Stimulated activated CD8-positive, alpha-beta memory T cell treated with anti-CD3 and anti-CD28 coated beads, Interleukin-2, amount 100 ng/mL, for 48 hours (primary cell): ENCODE measurements at places on chromosomes 11 and 22.

- DNase-seq = no peak
Measured at GRCh38 chr22:35903571-35904335, 124.9 kb downstream of the RBFOX2 start.

GRCh38 chr11:36736103-36736502, 138.1 kb upstream of the RAG2 start:
- DNase-seq = no peak

GRCh38 chr22:22702237-22703202, 58.1 kb downstream of the GGTLC2 start:
- DNase-seq = no peak

- DNase-seq = no peak
Measured at GRCh38 chr11:119048644-119049043, 8.4 kb downstream of the HYOU1 start.

GRCh38 chr11:88480223-88480622, 142.7 kb upstream of the CTSC start:
- DNase-seq = no peak

DNA sequence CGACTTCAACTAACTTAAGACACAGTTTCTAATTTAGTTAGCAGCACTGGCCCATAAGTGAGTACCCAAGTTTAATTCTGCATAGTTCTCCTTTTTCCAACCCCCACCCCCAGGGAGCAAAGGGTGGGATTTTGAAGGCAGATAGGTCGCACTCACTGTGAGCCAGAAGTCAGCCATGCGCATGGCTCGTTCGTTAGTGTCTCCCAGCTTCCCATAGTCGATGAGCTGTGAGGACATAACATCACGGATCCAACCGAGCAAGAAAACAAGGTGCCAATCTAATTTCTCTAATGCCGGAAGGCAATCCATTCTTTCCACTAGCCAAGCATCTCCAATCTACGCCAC, 577 bp downstream of the MRPL17 start:
- DNase-seq = no peak

- DNase-seq = no peak
Measured at GRCh38 chr11:72951193-72951592, 137.0 kb downstream of the ATG16L2 start.

DNA sequence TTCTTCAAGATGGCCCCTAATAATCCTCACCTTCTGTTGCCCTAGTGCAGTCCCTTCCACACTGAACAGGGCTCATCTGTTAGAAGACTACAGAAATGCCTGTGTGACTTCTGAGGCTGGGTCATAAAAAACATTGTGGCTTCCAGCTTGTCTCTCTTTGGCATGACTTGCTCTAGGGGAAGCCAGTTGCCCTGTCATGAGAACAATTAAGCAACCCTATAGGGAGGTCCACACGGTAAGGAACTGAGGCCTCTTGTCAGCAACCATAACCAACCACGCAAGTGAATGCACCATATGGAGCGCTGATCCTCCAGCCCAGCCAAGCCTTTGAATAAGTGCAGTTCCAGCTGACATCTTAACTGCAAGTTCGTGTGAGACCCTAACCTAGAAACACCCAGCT, 2.6 kb downstream of the LIPT2 start:
- no peak for DNase-seq

GRCh38 chr11:1123970-1124369, 33.8 kb upstream of the MUC5AC start:
- no peak for DNase-seq

GRCh38 chr11:72330131-72330727, 86.3 kb upstream of the PHOX2A start:
- no peak for DNase-seq
